ENCODE measurements at places on chromosomes 2 and 18. TPM values are rescaled to one million over a fixed set of nuclear protein-coding genes. Genes with fewer than 3 reads are reported as not detected.

- ATAC-seq, result peak; percentile 87
Measured at GRCh38 chr2:162581959-162582798, 238.2 kb downstream of the GCA start.

DNA sequence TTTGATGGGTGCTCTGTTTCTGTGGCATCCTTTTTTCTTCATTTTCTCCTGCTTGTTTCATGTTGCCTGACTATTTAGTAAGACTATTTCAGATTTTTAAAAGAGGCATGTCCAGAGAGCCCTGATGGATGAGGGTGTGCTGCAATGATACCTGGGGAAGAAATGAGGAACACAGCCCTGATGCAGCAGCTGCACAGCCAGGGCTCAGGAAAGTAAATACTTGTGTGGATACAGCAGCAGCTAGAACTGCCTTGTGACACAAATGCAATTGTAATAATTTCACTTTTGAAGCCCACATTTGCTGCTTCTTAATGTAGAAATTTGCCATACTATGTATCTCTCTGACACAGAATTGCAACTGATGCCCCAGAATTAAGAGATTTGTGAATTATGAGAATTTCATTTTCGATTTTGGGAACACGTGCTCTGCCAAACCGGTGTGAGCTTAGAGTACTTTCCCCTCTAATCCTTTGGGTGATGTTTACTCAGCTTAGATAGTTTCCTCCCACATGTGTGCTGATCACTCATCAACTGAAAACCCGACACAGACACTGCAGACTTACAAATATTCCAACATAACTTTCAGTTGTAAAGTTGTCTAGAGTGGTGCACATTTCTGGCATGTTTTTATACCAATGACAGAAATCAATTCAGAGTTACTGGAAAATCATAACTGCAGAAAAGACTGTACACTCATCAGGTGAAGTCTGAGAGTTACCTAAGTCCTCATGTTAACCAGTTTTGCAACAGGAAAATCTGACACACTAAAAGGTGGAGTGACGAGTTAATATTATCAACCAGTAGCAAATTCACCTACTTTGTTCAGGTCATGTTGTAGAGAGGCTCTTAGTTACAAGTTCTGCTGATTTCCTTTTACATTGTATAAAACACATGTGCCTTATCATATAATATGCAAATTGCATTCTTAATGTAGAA lies 383.4 kb downstream of the CBLN2 start:
- ATAC-seq, result no peak

GRCh38 chr2:200203381-200203827 lies 103.1 kb upstream of the SPATS2L start:
- ATAC-seq, result no peak

GRCh38 chr2:98883780-98884211 lies 52.2 kb downstream of the CRACDL start:
- no peak for ATAC-seq

GRCh38 chr2:96985181-96985945 lies 1.0 kb downstream of the FAM178B start:
- no peak for ATAC-seq

GRCh38 chr2:146764301-146764700 lies 1080.5 kb upstream of the ACVR2A start:
- no peak for ATAC-seq

GRCh38 chr2:52467189-52467588 lies 1300.4 kb upstream of the CHAC2 start:
- ATAC-seq, result no peak

GRCh38 chr2:36339607-36340218 lies 15.9 kb upstream of the CRIM1 start:
- no peak for ATAC-seq

DNA sequence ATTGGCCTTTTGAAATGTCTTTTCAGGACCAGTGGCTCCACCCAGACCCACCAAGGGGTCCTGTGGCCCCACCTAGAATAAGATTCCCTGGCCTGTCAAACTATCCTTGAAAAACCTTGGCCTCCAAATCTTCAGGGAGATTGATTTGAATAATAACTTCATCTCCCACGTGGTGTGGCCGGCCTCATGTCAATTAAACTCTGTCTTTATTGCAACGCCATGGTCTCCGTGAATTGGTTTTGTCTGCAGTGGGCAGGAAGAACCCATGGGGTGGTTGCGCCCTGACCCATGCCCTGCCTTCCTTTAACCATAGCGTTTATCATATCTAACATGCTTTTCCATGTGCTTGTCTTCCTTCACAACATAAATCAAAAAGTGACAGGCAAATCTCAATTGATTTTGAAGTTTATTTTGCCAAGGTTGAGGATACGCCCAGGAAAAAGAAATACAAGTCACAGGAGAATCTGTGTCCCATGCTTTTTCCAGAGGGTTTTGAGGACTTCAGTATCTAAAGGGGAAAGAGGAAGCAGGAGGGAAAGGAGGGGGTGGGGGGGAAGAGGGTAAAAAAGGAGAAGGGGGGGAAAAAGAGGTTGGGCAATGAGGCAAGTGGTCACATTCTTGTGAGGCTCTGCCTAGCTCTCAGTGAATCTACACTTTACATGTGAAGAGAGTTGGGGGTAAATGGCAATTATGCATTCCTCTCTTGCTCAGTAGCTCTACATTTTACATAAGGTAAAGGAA lies 66.5 kb upstream of the CABLES1 start:
- ATAC-seq, result no peak

DNA sequence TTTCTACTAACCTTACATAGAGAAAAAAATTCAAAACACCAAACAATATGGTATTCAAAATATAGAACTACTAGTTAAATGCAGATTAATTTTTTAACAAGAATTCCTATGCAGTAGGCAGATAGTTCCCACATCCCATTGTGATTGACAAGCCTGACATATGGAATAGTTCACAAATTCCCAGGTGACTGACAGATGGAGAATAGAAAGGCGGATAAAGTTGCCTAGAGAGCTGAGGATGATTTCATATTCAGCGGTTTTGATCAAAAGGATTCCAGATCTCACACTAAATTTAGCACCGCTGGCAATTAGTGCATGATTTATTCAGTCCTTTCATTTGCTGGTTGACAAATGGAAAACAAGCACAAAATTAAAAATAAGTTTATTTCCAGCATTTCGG lies 733.7 kb upstream of the POU3F3 start:
- no peak for ATAC-seq

DNA sequence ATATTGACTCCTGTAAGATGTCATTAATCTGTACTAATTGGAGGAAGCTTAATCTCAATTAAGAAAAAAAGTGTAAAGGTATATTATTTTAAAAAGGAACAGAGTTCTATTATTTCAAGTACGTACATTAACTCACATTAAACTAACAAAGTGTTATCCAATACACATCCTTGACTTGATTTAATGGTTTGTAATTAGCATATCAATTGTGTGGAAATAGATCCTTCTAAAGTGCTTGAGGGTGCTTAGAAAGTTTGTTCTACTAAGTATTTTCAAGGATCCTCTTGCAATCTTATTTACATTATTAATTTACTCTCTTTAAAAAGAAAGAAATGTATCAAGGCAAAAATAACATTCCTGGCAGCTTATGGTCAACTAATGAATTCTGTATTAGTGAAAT lies 720.3 kb downstream of the KCNJ3 start:
- ATAC-seq, result no peak

GRCh38 chr2:62267696-62268095 lies 71.8 kb downstream of the B3GNT2 start:
- ATAC-seq, result no peak

- no peak for ATAC-seq
Measured at GRCh38 chr2:50395605-50396297, 636.2 kb downstream of the NRXN1 start.

PKDCC gene
- total RNA-seq, result 3.2 TPM

EPB41L3 gene
- total RNA-seq, result 27.8 TPM

DCDC2C gene
- not detected for total RNA-seq

Measured in motor neuron (in vitro differentiated cells).